ENCODE measurements at places on chromosomes 7 and 10.

- DNase-seq, result no peak
Observed at GRCh38 chr10:47060356-47060755, 149.1 kb downstream of the PTPN20 start.

DNA sequence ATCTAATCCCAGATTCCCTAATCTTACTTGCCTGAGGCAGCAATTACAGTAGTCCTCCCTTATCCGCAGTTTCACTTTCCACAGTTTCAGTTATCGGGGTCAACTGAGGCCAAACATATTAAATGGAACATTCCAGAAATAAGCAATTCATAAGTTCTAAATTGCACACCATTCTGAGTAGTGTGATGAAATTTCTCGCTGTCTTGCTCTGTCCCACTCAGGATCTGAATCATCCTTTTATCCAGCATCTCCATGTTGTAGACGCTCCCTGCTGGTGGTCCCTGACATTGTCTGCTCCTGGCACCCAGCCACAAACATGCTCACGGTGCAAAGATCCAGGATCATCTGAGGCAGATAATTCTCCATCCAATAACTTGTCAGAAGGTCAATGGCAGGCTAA is 128.7 kb upstream of the CXCL12 start:
- no peak for DNase-seq

- no peak for DNase-seq
Observed at GRCh38 chr7:32680259-32681173, 185.2 kb downstream of the AVL9 start.

- DNase-seq, result no peak
Observed at GRCh38 chr10:1923586-1923985, 186.3 kb upstream of the ADARB2 start.

DNA sequence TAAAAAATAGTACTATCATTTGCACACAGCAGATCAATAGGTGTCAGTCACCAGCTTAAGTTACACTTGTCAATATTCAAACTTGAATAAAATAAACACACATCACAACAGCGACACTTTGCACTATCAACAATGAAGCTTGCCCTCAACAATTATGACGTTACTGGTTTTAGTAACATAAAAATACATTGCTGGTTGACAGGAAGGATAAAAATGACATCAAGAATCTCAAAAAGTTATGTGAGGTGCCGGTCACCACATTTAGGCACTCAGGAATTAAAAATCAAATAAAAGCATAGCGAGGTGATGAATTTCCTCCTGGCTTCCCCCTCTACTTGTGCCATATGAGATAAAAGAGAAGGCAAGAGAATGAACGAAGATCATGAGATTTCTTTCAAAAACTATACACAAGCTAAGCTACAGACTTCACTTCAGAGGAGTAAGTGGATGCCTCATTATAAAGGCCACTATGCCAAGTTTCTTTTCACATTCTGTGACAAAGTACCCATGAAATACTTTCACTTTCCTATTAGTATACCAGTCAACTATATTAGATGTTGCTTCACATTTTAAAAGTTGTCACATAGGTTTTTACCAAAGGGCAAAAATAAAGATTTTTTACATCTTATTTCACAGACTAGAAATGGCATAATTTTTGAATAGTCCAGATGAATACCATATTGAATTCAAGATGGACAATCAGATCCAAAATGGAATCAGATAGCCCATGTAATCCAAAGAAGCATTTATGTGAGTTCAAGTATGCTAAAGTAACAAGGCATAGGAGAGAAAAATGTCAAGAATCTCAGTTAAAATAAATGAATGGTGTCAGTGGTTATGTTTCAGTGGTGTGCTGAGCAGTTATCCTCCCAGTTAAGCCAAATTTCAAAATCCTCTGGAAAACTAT is 3.6 kb downstream of the CCDC71L start:
- no peak for DNase-seq

DNA sequence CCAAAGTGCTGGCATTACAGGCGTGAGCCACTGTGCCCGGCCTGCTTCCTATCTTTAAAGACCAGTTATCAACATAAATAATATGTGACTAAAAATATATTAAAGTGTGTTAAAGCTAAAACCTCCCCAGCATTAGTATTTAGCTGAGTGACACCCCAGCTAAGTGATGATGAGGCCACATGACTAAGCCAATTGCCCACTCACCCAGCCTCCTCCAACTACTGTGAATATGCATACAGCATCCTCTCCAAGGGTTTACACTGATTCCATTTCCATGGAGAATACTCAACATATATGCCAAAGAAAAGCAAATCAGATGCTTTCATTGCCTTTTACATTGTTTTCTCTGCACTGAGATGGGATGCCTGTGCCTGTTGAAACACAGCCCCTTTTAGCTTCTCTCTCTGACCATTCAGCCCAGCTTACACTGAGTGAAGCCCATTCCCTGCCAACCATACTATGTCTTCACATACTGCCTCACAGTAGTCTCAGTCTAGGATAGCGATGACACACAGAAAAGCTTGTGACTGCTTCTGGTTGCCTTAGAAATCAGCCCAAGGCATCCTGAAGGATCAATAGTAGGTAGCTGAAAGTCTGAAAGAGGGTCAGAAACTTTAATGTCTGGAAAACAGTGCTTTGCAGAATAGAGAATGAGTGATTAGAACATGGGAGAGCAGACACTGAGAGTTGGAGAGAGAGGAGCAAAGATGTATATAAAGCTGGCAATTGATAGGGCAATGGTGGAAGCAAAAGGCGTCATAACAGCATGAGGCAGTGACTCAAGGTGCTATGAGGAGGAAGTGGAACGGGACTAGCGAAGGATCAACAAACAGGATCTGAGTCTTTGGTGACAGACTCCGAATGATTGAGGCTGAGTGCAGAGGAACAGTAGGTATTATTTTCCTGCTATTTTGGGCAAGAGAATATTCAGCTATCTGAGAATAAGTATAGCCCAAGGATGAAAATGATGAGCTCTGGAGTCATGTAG is 19.8 kb upstream of the ATE1 start:
- no peak for DNase-seq
